Activated naive CD4-positive, alpha-beta T cell treated with anti-CD3 and anti-CD28 coated beads, Interleukin-2, amount 10 ng/mL, durations not matched to agents 7 days and 5 days (primary cell): ENCODE measurements at places on chromosomes 7 and 10.

DNA sequence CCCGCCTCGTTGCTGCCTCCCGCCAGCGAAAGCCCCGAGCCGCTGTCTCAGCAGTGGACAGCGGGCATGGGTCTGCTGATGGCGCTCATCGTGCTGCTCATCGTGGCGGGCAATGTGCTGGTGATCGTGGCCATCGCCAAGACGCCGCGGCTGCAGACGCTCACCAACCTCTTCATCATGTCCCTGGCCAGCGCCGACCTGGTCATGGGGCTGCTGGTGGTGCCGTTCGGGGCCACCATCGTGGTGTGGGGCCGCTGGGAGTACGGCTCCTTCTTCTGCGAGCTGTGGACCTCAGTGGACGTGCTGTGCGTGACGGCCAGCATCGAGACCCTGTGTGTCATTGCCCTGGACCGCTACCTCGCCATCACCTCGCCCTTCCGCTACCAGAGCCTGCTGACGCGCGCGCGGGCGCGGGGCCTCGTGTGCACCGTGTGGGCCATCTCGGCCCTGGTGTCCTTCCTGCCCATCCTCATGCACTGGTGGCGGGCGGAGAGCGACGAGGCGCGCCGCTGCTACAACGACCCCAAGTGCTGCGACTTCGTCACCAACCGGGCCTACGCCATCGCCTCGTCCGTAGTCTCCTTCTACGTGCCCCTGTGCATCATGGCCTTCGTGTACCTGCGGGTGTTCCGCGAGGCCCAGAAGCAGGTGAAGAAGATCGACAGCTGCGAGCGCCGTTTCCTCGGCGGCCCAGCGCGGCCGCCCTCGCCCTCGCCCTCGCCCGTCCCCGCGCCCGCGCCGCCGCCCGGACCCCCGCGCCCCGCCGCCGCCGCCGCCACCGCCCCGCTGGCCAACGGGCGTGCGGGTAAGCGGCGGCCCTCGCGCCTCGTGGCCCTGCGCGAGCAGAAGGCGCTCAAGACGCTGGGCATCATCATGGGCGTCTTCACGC lies 825 bp downstream of the ADRB1 start:
- DNase-seq = no peak

DNA sequence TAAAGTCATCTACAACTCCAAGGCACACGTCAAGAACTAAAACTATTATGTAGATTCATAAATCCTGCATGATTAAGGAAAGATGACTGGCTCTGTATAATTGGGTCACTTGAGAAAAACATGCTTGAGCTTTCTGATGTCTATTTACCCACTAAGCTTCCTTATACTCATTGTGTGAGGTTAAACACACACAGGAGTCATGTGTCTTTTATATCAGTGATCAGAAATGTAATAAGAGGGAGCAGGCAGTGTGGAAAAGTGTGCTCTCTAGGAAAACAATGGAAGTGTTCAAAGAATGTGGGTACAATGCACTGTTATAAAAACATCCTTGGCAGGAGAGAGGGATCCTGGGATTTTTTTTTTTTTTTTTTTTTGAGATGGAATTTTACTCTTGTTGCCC lies 108.6 kb upstream of the ARID5B start:
- DNase-seq = no peak

DNA sequence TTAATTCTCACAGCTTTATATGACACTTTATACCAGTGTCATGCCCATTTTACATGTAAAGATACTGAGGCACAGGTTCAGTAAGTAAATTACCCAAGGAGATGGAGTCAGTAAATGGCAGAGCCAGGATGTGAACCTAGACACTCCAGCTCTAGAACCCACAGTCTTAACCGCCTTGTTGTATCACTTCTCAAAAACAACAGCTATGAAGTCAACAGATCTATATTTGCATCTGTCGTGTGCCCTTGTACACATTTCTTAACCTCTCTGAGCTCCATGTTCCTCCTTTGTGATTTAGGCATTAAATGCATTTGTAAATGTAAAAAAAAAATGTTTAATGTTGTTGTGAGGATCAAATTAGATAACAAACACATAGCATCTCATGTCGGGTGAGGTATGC lies 716.2 kb downstream of the SUGCT start:
- DNase-seq = no peak

DNA sequence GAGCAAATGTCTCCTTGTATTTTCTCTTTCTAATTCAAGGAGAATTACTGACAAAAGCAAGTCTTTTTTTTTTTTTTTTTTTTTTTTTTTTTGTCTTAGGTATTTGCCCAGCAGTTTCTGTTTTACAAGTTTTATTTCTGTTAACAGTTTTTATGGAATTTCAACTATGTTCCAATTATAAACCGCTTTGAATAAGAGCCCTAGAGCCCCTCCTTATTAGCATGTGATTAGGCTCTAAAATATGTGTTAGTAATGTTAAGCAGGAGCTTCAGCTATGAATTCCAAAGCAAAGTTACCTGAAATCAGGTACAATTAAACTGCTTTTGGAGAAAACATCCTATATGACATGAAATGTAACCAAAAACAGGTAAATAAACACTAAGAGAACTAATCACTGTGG lies 997.0 kb upstream of the POT1 start:
- no peak for DNase-seq

GRCh38 chr10:125629758-125630376 lies 53.1 kb downstream of the TEX36 start:
- DNase-seq = no peak

- DNase-seq = no peak
Observed at GRCh38 chr7:99393355-99394187, 14.8 kb downstream of the PDAP1 start.

- no peak for DNase-seq
Observed at GRCh38 chr10:71232089-71232998, 20.0 kb downstream of the UNC5B start.

GRCh38 chr7:112556633-112557032 lies 75.8 kb downstream of the LSMEM1 start:
- DNase-seq = no peak

- no peak for DNase-seq
Observed at GRCh38 chr10:10804061-10804460, 213.6 kb upstream of the CELF2 start.

GRCh38 chr10:119521443-119522204 lies 20.9 kb downstream of the RGS10 start:
- no peak for DNase-seq

DNA sequence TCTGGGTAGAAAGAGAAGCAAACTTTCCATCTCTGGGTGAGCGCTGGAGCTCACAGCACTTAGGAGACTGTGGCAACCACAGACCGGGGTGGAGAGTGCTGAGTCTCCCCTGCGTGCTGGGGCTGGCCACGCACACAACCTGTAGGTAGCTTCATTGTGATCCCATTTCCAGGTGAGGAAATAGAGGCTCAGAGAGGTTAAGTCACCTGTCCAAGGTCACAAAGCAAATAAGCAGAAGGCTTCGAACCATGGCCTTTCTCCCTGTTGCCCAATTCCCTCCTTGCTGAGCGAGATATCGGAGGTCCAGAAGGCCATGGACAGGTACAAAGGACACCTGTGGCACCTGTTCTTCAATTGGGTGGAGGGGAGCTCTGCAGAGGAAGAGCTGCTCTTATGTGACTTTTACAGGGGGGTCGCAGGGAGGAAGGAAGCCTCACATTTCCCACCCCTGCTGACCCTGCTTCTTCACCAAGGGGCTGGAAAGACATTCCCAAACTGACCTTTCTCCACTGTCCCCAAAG lies 39.4 kb downstream of the ZCCHC24 start:
- DNase-seq = no peak

DNA sequence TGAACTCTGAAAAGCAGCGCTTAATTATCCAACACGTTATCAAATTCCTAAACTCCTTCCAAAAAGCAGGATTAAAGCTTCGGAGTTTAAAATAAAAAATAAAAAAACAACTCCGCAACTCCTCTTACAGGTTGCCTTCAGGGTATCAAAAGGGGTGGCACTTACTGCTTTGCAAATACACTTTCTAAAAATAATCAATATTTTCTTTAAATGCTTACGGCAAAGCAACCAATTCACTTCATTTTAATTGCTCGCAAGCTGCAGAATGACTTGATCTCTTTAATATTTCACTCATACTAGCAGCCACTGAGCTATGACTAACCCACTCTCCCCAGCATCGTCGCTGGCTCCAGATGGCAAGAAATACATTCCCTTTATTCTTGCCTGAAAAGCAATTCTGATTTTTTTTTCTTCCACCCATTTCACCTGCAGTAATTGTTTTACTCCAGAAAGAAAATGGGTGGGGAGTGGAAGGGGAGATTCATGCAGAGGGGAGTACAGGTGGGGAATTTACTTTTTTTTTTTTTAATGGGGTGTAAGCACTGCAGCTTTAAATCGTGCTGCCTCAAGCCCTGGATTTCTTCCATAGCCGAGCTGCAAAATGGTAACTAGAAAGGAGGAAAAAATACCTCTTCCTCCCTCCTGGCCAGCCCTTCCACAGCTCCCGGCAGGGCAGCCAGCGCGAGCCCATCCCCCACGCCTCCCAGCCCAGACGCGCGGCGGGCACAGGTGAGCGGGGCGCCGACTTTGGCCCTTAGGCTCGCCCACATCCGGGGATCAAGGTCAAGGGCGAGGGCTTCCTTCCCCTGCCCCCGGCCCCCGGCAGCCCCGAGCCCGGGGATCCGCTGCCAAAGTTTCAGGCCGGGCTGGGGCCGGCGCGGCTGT lies 54.2 kb upstream of the FHIP2A start:
- peak; percentile 24 for DNase-seq

DNA sequence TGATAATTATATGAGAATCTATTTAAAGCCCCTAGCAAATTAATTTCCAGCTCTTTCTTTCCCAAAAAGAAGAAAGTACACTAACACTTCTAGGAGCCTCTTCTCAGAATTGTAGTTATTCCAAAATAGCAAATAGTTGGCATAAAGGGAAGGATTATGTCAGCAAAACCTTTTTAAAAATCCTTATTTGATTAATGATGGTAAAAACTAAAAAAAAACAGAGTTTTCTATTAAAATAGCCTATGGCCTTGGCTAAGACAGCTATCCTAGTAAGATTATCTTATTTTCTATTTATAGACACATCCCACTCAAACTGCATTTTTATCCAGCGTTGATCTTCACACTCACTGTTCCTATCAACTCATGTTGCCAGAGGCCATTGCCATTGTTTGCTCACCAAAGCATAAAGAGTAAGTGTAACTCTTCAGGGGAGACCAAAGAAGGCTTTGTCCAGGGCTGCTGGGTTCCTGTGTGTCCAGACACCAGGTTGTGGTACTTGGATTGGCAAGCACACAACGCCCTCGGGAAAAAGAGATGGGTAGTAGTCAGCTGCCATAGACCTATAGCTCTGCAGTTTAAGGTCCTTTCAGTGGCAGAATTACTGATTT lies 31.5 kb downstream of the ACTA2 start:
- no peak for DNase-seq

DNA sequence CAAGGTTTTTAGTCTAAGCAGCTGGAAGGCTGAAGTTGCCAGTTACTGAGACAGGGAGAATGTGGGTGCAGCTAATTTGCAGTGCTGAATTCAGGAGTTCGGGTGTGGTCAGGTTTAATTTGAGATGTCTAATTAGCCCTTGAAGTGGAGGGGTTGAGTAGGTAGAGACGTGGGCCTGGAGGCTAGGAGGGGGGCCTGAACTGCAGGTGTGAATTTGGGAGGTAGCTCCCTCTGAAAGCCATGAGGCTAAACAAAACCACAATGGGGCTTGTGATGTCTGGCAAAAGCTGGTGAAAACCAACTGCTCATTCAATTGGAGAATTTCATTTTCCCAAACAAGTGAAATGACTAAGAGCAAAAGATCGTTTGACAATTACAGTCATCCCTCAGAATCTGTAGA lies 246.0 kb upstream of the NFE2L3 start:
- no peak for DNase-seq

GRCh38 chr10:64880546-64880945 lies 1359.3 kb downstream of the REEP3 start:
- DNase-seq = no peak

DNA sequence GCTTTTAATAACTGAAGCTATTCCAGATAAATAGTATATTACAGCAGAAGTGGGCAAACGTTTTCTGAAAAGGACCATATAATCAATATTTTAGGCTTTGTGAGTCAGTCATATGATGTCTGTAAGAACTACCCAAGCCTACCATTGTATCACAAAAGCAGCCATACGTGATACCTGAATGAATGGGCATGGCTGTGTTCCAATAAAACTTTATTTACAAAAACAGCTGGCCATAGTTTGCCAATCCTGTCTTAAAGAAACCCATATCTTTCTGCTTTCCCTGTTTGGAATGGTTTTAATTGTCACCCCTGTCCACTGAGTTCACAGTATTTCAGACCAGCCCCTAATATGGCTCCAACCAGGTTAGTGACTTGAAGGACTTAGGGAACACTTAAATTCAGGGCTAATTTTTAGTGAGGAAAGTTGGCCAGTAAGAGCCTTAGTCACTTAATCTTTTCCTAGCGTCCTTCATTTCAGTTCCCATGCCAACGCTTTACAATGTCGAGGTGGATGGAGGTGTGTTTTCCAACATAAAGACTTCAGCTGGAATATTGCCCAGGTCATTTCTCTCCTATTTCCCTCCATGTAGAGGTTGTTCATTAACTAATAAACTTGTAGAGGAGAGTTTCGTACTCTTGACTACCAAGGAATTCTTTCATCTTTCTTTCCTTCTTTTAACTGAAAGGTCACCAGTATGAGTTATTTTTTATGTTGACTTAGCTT lies 184.5 kb downstream of the TRIL start:
- DNase-seq = no peak

- no peak for DNase-seq
Observed at GRCh38 chr7:89133357-89133756, 337.8 kb upstream of the TEX47 start.

- no peak for DNase-seq
Observed at GRCh38 chr7:93704217-93704616, 129.7 kb upstream of the CALCR start.

DNA sequence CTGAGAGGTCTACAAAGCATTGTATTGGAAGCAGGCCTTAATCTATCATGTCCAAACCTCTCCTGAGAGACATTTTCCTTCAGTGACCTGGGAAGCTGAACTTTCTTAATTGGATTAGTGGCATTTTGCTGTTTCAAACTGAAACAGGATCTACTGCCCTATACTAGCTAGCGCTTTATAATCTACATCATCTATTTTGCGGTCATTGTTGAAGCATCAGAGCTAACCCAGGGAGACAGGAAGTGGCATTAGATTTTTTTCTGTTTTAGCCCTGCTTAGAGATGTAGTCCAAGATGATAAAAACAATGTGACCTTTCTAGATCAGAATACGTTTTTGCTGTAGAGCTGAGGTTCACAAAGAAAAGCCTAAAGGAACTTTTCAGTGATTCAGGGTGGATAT lies 147.4 kb upstream of the AGR3 start:
- no peak for DNase-seq

GRCh38 chr7:40638545-40639320 lies 503.9 kb downstream of the SUGCT start:
- DNase-seq = no peak
